NAMALWA (cell line): ENCODE measurements at places on chromosomes 2 and 18.

GRCh38 chr18:56390626-56391025, 247.8 kb downstream of the TXNL1 start:
- DNase-seq: no peak

DNA sequence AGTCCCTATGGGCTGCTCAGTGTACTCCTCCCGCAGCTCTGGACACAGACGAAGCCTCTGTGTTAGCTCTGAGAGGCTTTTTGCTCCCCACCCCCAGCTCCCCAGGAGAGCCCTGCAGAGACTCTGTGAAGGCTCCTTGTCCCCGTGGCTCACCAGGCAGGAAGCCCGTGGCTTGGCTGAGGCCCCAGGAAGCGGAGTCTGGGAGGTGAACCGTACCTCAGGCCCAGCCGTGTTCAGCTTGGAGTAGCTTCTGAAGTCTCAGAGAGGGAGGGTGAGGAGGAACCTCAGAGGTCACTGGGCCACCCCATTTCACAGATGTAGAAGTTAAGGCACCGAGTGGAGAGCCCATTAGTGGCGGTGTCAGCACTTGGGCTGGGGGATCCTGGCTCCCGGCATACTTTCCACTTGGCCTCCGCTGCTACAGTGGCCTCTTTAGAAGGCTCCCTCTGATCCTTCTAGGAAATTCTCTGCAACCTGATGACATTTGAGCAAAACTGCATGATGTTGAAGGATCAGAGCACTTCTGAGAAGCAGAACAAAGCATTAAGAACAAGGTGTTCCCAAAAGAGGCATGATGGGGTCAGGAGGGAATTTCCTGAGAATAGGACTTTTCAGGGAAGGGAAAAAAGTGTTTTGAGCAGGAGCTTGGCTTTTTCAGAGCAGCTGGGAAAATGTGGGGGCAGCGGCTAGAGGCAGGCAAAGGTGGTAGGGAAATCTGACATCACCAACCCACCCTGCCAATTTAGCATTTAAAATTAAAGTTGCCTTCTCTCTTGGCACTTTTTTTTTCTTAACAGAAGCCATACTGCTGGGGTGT, 79.1 kb downstream of the MCFD2 start:
- no peak for DNase-seq

DNA sequence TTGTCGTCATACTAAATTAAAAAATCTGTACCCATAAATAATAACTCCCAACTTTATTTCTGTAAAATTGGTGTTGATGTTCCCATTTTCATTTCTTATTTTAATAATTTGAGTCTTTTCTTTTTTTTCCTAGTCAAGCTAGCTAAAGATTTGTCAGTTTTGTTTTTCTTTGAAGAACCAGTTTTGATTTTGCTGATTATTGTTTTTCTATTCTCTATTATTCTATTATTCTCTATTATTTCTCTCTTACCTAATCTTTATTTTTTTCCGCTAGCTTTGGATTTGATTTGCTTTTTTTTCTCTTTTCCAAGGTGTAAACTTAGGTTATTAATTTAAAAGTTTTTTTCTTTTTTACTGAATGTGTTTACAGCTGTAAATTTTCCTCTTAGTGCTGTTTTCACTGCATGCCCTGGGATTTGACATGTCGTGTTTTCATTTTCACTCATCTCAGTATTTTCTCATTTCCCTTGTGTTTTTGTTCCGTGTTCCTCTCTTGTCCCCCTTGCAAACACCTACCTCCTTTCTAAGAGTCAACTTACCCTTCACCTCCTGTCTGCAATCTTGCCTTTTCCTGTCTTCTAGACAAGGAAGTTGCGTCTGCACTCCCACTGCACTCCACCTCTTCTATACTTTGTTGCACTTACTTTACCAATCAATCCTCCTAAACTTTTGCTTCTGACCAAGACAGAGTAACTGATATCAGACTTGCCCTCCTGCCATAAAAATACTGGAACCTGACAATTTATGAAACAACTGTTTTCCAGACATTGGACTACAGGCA, 18.8 kb downstream of the PSMG2 start:
- no peak for DNase-seq

GRCh38 chr18:76979906-76980305, 152.7 kb downstream of the MBP start:
- DNase-seq: no peak

DNA sequence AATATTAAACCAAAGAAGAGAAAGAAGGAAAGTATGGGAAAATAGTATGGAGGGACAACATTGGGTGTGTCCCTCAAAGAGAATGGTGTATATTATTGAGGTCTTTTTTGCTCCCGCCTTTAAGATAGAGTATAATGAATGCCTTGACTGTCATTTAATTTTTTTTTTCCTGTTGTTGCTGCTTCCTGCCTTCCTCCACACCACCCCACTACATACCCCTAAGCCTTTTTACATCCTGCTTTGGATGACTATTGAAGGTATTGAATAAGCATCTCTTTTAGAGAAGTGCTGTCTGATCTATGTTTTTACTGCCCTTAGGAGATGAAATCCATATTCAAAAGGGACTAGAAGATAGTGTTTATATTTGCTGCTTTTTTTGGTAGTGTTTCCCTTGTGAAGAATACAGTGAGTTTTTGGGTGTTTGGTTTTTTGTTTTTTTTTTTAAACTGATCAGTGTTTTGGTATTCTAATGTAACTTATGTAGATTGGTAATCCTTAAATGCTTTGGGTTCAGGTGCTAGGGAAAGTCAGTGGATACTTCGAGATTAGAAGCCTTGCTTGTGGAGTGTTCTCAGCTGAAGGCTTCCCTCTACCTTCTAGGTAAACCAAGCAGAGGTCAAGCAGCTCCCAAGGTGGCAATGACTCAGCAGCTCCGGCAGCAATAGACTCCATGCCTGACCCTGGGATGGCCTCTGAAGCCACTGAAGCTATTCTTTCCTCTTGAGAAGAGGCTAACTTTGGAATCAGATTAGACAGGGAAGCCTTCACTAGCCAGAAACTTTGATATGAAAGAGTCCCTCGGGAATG, 5.0 kb downstream of the FZD7 start:
- no peak for DNase-seq

- no peak for DNase-seq
Measured at GRCh38 chr2:104406261-104406726, 447.6 kb upstream of the POU3F3 start.

DNA sequence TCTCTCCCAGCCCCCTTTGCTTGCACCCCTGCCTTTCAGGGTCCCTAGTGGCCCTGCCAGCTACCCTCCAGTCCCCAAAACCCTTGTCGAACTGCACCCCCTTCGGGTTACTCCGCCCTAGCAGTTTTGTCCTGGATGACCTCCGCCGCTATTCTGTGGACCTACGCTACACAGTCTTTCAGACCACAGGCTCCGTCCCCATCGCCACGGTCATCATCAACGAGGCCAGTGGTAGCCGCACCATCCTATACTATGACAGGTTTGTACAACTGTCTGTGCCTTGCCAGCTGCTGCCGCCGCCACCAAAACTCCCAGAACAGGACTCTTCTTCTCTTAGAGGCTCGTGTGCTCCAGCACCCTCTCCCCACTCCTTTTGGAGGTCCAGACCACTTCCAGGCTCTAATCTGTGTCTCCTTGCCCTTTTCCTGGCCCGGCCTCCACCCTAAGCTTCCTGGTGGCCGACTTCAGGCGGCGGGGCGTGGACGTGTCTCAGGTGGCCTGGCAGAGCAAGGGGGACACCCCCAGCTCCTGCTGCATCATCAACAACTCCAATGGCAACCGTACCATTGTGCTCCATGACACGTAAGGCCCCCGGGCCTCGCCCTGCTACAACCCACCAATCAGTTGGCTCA, 7.9 kb downstream of the KHK start:
- no peak for DNase-seq

DNA sequence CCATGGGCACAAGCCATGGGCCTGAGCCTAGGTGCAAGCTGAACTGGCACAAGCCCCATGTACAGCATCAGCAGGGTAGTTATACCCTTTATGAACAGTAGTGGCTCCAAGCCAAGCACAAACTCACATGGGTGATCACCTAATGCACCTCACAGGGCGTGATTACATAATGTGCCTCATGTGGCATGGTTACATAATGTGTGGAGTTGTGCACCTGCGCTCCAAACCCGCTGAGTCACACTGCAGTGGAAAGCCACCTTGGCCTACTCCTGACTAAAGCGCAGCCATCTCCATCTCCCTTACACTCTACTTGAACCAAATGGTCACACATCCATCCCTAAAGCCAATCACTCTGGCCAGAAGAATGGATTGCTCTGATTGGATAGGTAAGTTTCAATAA, 279.7 kb downstream of the MBD2 start:
- DNase-seq: peak; percentile 62

GRCh38 chr2:212974692-212975091, 176.7 kb downstream of the IKZF2 start:
- DNase-seq: no peak

- DNase-seq: no peak
Measured at GRCh38 chr2:215531284-215531683, 95.4 kb upstream of the FN1 start.

GRCh38 chr2:159362816-159363251, 76.3 kb upstream of the WDSUB1 start:
- no peak for DNase-seq

GRCh38 chr2:59936048-59936447, 617.4 kb downstream of the BCL11A start:
- DNase-seq: no peak

DNA sequence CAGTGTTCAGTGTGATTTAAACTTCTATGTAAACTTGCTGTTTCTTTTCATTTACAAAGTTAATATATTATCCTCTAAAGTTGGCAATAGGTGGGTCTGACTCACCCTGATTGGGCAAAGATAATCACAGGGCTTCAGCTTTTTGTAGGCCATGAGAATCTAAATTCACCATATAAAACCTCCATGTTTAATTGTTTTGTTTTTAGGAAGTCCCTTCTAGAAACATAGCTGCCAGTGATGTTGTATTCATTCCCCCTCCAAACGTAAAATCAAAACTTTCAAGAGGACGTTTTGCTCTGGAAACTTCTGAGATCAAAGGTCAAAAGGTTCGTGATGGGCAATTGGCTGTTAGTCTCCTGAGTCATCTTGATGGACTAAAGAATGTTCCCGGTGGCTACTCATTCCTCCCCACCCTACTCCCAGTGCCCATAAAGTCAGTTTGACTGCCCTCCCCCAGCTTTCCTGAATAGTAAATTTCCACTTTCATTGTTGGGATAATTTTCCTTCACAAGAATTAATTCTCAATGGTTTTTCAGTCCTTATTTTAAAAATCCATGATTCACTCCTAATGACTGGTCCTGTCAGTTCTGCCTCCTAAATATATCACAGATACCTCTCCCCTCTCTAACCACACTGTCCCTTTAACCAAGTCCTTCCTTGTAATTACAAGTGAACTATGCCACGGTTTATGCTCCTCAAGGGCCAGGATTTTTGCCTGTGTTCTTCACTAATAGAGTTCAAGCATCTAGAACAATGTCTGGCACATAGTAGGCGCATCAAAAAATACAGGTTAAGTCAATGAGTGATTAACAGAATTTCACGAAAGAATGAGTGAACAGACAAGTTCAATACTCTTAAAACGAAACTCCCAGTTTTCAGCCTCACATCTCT, 164.4 kb upstream of the VRK2 start:
- DNase-seq: no peak

DNA sequence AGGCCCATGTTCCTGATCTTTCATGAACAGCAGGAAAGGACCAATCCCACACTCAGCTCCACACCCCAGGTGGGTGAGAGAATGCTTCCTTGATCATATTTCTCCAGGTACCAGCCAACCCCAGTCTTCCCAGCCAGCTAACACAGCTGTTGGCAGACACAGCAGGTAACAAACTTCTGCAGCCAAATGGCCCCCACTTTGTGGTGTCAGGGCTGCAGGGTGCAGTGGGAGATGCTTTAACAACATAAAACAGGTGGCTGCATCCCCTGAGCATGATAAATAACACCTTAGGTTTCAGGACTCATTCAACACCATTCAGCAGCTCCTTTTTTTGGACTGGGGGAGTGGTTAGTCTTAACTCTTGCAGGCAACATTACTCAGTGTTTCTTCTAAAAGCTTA, 76.7 kb upstream of the ACAA2 start:
- DNase-seq: no peak

DNA sequence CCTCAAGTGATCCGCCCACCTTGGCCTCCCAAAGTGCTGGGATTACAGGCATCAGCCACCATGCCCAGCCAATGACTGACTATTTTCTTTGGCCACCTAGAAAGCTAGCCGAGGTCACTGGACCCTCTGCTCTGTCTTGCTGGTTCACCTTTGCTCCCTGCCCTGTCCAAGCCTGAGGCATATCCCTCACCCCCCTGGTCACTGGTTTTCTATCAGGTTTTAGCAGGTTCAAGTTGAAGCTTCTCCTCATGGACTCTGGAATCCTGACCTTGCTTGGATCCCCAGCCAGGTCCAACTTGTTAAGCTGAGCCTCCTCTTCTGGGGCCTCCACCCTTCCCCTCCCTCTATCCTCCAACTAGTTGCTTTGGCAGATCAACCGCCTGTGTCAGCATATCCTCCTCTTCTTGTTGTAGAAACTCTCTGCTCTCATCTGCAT, 33.4 kb downstream of the PAX8 start:
- no peak for DNase-seq

DNA sequence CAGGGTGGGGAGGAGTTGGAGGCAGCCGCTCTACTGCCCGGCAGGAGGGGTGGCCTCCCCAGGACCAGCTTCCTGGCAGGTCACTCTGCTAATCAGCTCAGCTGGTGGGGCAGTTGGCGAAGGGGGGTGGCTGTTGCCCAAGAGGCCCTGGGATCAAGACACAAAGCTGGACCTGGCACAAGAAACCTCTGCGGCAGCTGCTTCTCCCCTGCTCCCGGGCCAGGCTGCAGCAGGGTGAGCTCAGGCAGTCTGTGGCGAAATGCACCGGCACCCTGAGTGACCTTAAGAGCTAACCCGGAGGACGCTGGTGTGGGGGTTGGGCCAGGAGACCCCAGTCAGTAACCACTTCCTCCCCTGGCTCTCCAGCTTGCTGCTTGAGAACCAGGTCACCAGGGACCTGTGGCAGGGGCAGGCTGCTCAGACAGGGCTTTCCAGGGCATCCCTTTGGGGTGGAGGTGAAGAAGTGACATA, 31.1 kb downstream of the TOGARAM2 start:
- no peak for DNase-seq

DNA sequence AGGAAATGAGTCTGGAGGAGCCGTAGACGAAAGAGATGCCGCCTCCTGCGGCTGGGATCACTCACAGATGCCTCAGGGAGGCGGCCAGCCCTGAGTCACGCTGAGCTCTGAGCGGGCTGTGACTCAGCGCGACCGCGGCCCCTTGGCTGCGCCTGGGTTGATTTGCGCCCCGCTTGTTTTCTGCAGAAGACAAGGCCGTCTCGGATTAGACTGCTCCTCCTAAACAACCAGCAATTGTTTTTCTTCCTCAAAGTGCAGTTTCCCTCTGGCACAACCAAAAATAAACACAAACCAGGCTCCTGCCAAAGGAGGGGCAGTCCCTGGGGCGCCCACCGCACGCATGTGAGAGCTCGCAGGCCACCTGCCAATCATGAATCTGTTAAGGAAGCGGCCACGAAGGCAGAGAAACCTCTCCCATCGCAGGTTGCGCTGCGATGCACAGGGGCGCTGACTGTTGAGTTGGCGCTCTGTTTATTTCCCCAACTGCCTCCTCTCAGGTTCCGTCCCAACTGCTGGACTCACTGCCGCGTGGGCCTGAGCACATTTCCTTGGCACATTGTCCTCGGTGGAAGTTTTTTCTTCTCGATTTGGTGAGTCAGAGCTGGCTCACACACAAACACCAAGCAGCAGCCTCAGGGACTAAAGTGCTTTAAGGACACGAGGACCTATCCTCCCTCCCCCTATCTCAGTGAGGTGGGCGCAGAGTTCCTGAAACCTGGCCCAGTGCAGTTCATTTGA, 85.2 kb upstream of the NDUFV2 start:
- no peak for DNase-seq
